T-cell (primary cell): ENCODE measurements at places on chromosomes 11 and 22. TPM values are rescaled to one million over a fixed set of nuclear protein-coding genes. Genes with fewer than 3 reads are reported as not detected.

Gene CHADL
- 1.3 TPM for total RNA-seq

Gene CDC42EP2
- 1.1 TPM for total RNA-seq

Gene KCNK7
- total RNA-seq, result 3.0 TPM

- H3K27me3 ChIP-seq, result no peaks in the 10 kb centered on the region
- H3K27ac ChIP-seq, result no peak overlapping the region
- H3K4me3 ChIP-seq, result no peak overlapping the region
- H3K36me3 ChIP-seq, result peaks cover 17% of the 10 kb centered on the region
- H3K4me1 ChIP-seq, result no peaks in the 10 kb centered on the region
Measured at GRCh38 chr11:72307439-72307838, 63.5 kb upstream of the PHOX2A start.

GRCh38 chr11:60184824-60185511 lies 2.1 kb upstream of the MS4A6A start:
- no peaks in the 10 kb centered on the region for H3K4me1 ChIP-seq
- H3K36me3 ChIP-seq, result no peaks in the 10 kb centered on the region
- DNase-seq, result no peak
- no peaks in the 10 kb centered on the region for H3K27me3 ChIP-seq
- no peak overlapping the region for H3K27ac ChIP-seq

- H3K4me1 ChIP-seq, result no peaks in the 10 kb centered on the region
- no peak overlapping the region for H3K27ac ChIP-seq
- no peak for DNase-seq
- no peaks in the 10 kb centered on the region for H3K36me3 ChIP-seq
Measured at GRCh38 chr11:117625237-117625636, 171.8 kb downstream of the DSCAML1 start.

- no peak overlapping the region for H3K4me3 ChIP-seq
- DNase-seq, result no peak
- no peaks in the 10 kb centered on the region for H3K27me3 ChIP-seq
- no peaks in the 10 kb centered on the region for H3K36me3 ChIP-seq
- no peak overlapping the region for H3K27ac ChIP-seq
- H3K4me1 ChIP-seq, result peaks cover 34% of the 10 kb centered on the region
Measured at GRCh38 chr11:82898241-82898640, 2.0 kb downstream of the PRCP start.

DNA sequence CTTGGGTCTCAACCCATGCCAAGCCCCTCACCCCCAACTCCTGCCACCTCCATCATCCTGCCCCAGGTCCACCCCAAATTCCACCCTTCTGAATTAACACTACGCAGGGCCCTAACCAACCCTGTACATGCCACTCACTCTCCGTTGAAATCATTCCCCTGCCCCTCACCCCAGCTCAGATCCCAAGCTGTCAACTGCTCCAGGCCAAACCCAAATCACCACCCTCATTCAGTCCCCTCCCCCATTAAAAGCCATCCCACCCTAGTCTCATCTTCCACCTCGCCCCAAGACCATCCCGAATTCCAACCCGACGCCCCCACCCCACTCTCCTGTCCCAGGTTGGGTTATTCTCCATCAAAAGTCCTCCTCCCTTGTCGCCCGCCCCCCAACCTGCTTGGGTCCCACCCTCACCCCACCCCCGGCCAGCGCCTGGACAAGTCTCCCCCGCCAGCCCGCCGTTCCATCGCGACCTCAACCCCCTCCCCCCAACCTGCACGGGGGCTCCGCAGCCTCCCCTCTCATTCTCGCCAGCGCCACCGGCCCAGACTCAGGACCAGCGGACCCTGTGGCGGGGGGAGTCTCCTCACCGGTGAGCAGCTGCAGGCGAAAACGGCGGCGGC lies 466 bp downstream of the FAM168A start:
- H3K36me3 ChIP-seq, result no peaks in the 10 kb centered on the region
- peak overlapping the region; percentile 71 for H3K4me3 ChIP-seq
- peaks cover 17% of the 10 kb centered on the region for H3K4me1 ChIP-seq
- H3K27me3 ChIP-seq, result no peaks in the 10 kb centered on the region
